ENCODE measurements at places on chromosomes 2 and 18. TPM values are rescaled to one million over a fixed set of nuclear protein-coding genes. Genes with fewer than 3 reads are reported as not detected.

Gene CD8A
- not detected for total RNA-seq

Gene LINC00305
- total RNA-seq = not detected

Gene MALL
- total RNA-seq = 7.3 TPM

Gene MYO5B
- not detected for total RNA-seq

Gene WNT10A
- total RNA-seq = not detected

Gene SPC25
- total RNA-seq = 2.1 TPM

Gene SEPTIN10
- 72.3 TPM for total RNA-seq

Gene IL1RL1
- 25.8 TPM for total RNA-seq

Gene HMSD
- total RNA-seq = not detected

Gene MRPL33
- total RNA-seq = 66.1 TPM

Gene MC5R
- not detected for total RNA-seq

Gene TMBIM1
- total RNA-seq = 109 TPM

Gene SFXN5
- total RNA-seq = 4.2 TPM

Gene TOGARAM2
- not detected for total RNA-seq

Gene PREPL
- total RNA-seq = 20.0 TPM

Gene RTKN
- total RNA-seq = 14.4 TPM

Gene RPL37A
- 1,667 TPM for total RNA-seq

Gene MLPH
- 9.9 TPM for total RNA-seq

Gene ARPC2
- total RNA-seq = 444 TPM

Gene MAP4K3
- total RNA-seq = 29.2 TPM

Gene IRS1
- total RNA-seq = 17.3 TPM

Gene COQ10B
- 29.6 TPM for total RNA-seq

Gene HOXD8
- total RNA-seq = not detected

Gene MARCHF4
- 4.7 TPM for total RNA-seq

Gene ASIC4
- not detected for total RNA-seq

Gene CFAP221
- total RNA-seq = not detected

Gene BBS5
- 5.0 TPM for total RNA-seq

Gene EIPR1
- 50.4 TPM for total RNA-seq

Gene CGREF1
- total RNA-seq = 28.2 TPM

Gene CFAP65
- total RNA-seq = not detected

Gene GPR35
- total RNA-seq = not detected

Gene ACVR1C
- total RNA-seq = not detected

Gene DLGAP1
- 0.65 TPM for total RNA-seq

Gene FIGLA
- total RNA-seq = not detected

Gene RNF25
- 26.9 TPM for total RNA-seq

Gene TMEM163
- 1.3 TPM for total RNA-seq

Gene DCDC2C
- not detected for total RNA-seq

Gene SELENOI
- 11.0 TPM for total RNA-seq

Gene SERPINB4
- total RNA-seq = not detected

Gene GNLY
- not detected for total RNA-seq

Gene KCNJ3
- total RNA-seq = not detected

Gene CNDP1
- not detected for total RNA-seq

Gene GPBAR1
- total RNA-seq = not detected

Gene CNGA3
- total RNA-seq = not detected

Data from cardiac atrium fibroblast (primary cell).